ENCODE measurements at places on chromosomes 2 and 18.

GRCh38 chr18:75172299-75173124, 36.4 kb downstream of the PTGR3 start:
- no peak for DNase-seq

DNA sequence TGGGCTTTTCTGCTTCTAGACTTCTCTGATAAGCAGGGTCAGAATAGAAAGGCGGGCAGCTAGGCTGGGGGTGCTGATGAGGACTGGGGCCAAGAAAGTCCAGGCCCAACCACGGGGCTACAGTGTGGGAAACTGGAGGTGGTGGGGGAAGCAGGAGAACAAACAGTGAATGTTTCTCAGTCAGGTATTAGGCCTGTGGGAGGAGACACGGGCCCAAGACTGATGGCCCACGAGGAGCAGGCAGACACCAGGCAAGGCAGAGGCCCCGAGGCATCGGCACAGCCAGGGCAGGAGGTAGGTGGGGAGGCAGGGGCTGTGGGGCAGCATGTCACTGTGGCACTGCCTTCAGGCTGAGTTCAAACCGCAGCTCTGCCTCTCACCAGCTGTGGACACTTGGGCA, 40.7 kb downstream of the KCNIP3 start:
- DNase-seq: no peak

GRCh38 chr2:10537522-10538199, 89.5 kb upstream of the ODC1 start:
- DNase-seq: no peak

GRCh38 chr2:174874085-174874484, 109.8 kb upstream of the CHRNA1 start:
- no peak for DNase-seq

GRCh38 chr18:3603421-3604234, 153.7 kb downstream of the TGIF1 start:
- DNase-seq: no peak

DNA sequence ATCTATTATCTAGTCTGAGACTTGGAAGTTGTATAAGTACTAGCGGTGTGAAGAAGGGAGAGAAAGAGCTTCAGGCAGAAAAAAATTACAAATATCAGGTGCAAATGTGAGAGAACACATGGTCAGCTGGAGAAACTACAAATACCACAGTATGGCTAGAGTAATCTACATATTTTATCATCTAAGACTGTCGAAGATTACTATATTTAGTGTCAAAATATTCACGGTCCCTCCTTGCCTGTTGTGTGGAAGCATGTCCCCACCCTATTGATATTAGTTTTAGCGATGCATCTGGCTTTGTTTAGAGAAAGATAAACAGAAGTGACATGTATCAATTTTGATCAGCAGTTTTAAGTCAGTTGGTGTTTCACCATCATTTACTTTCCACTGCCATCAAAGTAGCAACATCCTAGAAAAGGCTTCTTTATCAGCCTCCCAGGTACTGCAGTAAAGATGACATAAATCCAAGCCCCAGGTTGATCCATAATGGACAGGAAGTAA, 90.5 kb upstream of the ITGA4 start:
- no peak for DNase-seq

DNA sequence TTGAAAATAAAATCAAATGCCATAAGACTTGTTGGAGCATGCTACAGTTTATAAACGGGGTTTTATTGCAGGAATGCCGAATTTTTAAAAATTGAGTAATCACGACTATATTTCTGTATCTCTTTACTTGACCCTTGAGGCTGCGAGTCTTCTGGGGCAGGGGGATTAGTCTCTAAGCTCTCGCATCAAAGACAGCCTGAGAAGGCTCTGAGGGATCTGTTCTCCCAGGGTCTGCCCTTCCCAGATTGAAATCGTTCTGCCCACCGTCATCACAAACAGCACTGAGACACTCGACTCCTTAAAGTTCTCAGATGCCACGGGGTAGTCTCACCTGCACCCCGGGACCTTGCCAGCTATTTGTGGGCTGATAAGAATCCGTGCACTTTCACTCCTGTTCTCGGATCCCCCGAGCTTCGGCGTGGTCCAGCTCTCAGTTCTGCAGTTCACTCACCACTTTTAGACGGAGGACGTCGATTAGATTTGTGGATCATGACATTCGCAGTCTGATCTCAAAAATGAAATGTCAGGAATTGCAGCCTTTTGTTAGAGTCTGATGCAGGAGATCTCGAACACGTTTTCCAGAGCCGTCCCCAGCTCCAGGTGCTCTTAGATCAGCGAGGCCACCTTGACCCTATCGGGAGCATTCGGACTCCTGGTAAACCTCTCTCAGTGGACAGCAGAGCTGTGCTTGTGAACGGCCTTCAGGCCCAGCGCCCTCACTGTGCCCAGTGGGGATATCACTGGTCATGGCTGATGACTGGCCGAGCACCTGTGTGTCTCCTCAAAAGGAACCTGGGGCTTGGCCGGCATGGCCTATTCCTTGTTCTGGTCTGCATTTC, 43.0 kb downstream of the TWIST2 start:
- no peak for DNase-seq

DNA sequence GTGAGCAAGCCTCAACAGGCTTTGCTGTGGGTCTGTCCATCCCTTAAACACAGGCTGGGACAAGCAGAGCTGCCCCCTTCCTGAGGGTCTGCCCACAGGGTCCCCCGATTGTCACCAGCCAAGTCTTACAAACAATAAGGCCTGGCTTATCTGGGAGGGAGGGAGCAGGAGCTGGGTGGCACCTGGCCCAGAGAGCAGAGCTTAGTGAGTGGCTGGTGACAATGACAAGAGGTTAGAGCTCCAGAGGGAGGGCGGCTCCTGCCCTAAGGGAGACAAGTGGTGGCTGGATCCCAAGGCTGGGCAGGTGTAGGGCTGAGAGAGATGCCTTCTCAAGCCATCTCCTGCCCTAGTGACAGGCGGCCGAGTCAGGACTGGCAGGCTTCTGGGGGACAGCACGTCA, 125.5 kb downstream of the KLHL29 start:
- DNase-seq: no peak

GRCh38 chr2:177038787-177039484, 173.7 kb upstream of the HNRNPA3 start:
- DNase-seq: no peak

DNA sequence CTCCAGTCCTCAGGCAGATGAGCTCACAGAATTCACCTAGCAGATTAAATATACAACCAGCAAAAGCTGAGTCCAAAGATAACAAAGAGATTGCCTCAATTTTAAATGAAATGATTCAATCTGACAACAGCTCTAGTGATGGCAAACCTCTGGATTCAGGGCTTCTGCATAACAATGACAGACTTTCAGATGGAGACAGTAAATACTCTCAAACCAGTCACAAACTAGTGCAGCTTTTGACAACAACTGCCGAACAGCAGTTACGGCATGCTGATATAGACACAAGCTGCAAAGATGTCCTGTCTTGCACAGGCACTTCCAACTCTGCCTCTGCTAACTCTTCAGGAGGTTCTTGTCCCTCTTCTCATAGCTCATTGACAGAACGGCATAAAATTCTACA, 86.0 kb downstream of the PTRHD1 start:
- DNase-seq: no peak

- DNase-seq: no peak
These were observed 1322.0 kb downstream of the LRP1B start for GRCh38 chr2:140808820-140809219.

DNA sequence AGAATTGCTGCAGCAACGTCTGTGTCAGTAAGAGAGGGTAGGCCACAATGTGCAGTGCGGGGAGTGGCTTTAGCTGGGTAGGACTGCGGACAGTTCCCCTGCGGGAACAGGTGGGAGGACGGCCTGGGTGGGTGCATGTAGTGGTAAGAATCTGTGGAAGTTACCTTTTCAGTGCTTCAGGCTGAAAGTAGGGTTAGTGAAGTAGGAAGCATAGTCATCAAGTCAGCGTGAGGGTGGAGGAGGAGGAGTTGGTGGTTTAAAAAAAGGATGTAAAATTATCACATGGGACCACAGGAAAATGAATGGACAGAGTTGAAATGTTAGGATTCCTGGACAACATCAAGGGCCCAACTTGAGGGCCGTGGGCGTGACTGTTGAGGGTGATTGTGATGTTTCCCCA, 13.2 kb downstream of the CEP192 start:
- no peak for DNase-seq

DNA sequence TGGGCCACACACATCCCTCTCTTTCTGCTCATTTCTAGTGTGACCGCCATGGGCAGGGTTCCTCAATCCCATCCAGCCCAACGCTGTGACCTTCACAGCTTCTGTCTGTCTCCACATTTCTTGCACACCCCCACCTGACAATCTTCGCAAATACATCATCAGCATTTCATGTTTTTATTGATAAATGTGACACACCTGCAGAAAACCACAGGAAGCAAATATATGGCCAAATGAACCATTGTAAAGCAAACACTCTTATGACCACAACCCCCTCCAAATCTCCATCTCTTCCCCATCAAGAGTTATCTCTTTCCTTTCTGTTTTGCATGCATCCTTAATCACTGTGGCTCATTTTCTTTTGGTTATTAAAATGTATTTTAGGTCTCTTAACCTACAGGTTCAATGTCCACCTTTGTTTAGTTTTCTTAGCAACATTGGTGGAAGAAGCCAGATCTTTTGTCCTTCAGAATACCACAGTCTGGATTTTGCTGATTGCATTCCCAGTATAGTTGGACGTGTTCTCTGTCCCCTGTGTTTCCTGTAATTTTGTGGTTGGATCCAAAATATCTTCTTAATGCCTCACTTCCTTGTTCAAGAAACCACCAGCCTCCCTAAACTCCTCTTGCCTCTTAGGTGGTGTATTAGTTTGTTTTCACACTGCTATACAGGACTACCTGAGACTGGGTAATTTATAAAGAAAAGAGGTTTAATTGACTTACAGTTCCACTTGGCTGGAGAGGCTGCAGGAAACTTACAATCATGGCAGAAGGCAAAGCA, 9.8 kb upstream of the NCK2 start:
- DNase-seq: no peak

DNA sequence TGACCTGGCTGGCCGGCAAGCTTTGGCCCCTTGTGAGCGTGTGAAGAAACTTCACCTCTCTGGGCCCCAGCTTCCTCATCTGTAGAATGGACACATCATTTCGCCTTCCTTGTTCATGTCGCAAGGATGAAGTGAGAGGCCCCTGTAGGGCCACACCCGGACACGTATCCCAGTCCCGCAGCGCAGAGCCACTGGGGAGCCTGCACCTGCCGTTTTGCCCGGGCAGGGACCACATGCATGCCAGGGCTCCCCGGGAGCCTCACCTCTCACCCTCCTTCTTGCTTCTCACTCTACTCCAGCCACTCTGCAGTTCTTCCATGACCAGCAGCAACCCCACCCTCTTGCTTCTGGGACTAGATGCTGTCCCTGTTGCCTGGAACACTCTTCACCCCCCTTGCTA, 77.5 kb downstream of the FAM168B start:
- DNase-seq: no peak

GRCh38 chr2:238509151-238509835, 82.6 kb downstream of the ASB1 start:
- DNase-seq: no peak

GRCh38 chr18:45136381-45137086, 455.8 kb downstream of the SETBP1 start:
- DNase-seq: no peak

GRCh38 chr2:67213677-67214402, 183.3 kb upstream of the ETAA1 start:
- no peak for DNase-seq

DNA sequence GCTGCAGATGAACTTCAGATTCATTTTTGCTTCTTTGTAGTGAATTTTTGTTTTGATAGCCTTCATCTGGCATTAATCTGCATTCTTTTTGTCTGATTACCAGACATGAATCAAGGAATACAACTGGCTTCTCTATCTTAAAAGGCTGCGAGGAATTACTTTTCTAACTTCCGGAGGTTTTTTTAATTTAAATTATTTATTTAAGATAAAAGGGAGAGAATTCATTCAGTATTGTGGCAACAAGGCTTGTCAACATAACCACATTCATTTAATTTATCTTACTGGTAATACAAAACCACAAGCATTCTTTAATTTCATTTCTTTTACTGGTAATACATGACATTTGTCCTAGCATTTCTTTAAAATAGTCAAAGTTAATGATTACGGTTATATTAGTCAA, 36.0 kb downstream of the CSRNP3 start:
- no peak for DNase-seq

- DNase-seq: no peak
These were observed 183.3 kb downstream of the ASXL3 start for GRCh38 chr18:33761363-33761762.

DNA sequence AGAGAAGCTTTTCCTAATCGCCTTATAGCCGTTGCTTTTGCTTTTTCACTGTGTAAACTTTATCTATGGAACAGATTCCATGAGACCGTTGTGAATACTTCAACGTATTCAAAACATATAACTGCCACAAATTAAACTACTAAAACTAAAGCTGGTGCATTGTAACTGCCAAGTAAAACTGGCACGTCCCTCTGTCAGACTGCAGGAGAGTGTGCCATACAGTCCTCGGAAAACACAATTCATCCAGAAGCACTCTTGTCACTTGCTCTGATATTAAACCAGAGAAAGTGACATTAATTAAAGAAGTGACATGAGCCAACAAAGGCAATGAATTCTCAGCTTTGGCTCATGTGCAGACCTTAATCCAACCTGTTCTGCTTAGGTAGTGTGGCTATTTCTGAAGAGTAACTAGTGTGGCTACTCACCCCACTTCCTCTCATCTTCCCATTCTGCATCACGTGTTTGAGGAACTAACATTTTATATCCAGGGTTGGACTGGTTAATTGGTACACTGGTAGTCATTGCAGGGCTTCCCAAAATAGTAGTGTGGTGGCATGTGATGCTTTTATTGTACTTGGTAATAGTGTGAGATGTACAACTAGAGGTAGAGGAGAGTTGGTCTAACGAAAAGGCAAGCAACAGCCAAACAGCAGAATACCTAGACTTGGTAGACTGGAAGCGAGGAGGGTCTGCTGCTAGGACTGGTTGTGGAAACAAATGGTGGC, 9.7 kb downstream of the VRK2 start:
- DNase-seq: no peak

GRCh38 chr2:10126632-10127026, 4.1 kb downstream of the RRM2 start:
- no peak for DNase-seq

DNA sequence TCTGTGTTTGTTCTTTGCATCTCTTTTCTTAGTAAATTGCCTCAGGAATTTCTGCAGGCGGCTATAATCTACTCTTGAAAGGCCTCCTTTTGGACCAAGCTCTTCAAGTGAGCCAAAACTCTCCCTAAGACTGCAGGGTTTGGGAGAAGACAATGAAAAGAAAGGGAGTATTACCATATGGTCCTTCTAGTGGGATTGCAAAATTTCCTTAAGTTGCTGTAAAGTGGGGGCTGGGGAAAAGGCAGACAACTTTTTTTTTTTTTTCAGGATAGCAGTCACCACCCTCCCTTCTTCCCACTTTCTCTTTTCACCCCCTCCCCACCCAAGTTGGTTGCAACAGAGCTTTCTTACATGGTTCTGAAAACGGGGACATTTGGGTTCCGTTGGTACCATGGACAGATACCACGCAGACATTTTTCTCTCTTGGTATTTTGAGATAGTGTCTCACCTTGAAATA, 183.7 kb downstream of the FHOD3 start:
- no peak for DNase-seq

- no peak for DNase-seq
These were observed 880.6 kb upstream of the ID2 start for GRCh38 chr2:7801212-7801611.

All from uterus (tissue), 4 donors.